ENCODE measurements at places on chromosomes 12 and 14.
A peak's percentile ranks its signal among the peaks of the same experiment; 100 is the strongest.

- DNase-seq: peak; percentile 85
Measured at GRCh38 chr12:107759410-107759809, 1.5 kb downstream of the PRDM4 start.

DNA sequence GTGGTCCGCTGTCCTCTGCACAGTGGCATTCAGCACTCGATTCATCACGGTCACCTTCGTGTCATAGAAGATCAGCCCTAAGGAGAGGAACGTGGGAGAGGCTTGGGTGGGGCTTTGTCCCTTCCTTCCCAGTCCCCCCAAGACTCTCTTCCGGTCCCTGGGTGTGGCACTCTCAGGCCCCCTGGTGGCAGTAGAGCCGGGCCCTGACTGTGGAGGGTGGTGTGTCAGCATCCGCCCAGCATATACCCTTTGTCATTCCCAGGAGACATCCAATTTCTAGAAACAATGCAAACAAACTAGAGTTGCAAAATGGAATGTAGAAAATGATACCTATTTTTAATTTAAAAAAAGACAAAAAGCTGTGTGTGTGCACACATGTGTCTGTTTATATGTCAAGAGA, 45.0 kb downstream of the TRAFD1 start:
- DNase-seq: peak; percentile 2

DNA sequence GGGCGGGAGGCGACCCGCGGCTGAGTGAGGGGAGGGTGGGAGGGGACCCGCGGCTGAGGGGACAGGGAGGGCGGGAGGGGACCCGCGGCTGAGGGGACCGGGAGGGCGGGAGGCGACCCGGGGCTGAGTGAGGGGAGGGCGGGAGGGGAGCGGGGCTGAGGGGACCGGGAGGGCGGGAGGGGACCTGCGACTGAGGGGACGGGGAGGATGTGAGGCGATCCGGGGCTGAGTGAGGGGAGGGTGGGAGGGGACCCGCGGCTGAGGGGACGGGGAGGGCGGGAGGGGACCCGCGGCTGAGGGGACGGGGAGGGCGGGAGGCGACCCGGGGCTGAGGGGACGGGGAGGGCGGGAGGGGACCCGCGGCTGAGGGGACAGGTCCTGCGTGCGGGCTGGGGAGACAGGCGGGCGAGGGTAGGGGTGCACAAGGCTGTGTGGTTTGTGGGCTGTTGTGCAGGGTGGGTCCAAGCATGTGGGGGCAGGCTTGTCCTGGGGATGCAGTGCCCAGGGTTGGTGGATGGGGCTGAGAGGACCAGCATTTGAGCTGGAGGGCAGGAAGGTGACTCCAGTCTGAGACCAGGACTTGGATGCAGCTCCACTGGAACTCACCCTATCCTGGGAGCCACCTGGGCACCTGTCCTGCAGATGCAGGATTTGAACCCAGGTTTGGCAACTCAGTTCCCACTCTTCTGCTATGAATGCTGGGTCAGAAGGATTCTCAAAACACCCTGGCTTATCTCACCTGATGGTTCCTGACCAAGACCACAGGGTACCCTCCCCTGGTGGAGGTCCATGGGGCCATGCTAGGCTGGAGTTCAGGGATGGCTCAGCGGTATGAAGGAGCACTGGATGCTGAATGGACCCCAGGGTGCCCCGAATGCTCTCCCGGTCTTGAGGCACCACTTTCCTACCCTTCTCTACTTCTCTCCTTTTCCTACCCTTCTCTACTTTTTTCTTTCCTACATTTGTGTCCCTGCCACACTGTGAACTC, 9.4 kb downstream of the PLD4 start:
- no peak for DNase-seq

- DNase-seq: peak; percentile 12
Measured at GRCh38 chr12:128783129-128783574, 40.6 kb downstream of the SLC15A4 start.

DNA sequence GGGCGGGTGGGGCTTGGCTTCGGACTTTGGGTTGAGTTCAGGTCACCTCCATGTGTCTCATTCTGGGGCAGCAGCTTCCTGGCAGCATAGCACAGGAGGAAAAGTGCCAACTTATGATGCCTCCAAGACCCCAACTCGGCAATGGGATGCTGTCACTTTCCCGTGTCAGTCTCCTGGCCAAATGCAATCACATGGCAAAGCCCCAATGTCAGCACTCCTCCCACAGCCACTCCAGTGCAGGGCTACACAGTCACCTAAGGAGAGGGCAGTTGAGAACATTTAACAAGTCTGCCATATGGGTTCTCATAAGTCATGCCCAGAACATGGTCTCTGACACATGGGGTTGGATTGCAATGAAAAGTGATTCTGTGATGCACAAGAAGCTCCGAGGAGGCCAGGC, 26.7 kb downstream of the ELK3 start:
- DNase-seq: no peak

DNA sequence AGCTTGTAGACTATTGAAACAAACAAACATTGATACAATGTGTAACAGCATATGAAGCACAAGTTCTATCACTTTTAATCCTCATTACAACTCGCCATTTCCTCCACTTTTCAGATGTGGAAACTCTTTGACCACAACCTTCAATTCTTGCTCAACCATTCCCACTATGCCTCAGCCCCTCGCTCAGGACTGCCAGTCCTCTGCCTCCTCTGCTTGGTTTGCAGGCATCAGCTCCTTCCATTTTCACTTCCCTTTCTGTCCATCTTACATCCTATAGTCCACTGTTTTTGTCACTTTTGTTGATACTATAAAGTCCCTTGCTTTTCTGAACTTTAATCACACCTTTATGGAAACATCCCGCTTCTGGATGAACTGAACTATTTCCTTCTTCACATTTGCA, 28.2 kb upstream of the CD27 start:
- no peak for DNase-seq

DNA sequence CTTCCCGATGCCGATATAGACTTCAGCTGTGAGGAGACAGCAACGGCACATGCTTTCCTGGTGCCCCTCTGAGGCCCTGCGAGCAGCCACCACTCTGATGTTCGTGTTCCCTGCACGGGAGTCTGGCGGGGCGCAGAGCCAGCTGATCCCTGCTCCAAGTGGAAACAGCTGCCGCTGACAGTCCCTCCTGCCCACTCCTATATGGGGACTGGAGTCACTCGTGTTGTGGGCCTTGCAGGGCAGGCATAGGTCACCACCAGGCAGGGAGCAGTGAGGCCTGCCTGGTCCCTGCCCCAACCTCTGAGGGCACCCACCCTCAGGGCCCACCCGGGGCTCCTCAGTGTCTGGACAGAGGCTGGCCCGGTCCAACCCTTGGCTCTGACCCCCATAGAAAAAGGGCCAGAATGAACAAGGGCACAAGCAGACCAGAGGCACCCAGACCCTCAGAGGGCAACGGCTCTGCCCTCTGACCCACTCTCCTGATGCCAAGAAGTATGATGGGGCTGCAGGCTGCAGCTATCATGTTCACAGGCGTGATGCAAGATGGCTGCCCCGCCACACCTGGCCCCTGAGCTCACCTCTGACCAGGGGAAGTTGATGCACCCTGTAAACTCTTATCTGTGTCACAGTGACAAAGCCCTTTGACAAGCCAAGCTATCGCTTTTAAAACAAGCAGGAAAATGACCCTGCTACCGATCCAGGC, 181.6 kb downstream of the CALM1 start:
- no peak for DNase-seq

DNA sequence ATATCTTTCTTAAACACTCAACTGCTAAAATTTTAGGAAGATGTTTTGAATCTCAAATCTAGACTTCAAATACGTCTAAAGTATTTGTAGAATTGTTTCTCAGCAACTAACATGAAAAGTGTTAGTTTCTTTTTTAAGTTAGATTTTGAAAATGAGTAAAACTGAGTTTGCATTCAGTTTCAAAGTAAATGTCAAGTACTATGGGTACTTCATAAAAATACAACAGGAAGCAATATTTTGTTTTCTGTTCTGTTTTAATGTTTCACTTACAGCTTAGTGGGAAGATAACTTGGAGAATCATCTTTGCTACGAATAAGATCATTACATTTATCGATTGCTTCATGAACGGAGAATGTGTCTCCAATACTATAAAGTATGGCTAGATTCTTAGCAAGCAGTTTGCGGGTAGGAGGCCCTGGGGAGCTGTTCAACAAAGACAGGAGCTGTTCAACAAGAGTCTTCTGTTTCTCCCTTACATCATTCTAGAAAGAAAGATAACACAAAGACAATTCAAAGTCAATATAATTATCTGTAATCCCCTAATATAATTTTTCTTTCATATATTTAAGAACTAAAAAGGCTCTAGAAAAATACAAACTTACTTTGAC, 20.2 kb downstream of the HEATR5A start:
- no peak for DNase-seq

DNA sequence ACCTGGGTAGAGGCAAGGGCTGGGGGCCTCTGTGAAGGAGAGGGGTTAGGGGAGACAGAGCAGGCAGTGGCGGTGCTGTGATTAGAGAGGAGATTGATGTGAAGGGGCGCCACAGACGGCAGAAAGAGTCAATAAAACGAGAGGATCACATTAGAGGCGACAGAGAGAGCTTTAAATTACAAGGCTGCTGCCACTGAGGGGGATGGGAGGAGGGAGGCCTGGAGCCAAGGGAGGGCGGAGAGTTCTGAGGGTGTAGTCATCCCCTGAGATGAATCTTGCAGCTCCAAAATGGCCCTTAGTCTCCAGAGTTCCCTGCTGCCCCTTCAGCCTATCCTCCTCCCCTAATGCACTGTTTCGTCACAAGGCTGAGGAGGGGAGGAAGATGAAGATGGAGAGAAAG, 12.8 kb downstream of the ZFHX2 start:
- no peak for DNase-seq

Data from OCI-M1 (cell line).